ENCODE measurements at places on chromosomes 12 and 14.

GRCh38 chr12:26633591-26634210, 199.3 kb downstream of the ITPR2 start:
- DNase-seq, result no peak

DNA sequence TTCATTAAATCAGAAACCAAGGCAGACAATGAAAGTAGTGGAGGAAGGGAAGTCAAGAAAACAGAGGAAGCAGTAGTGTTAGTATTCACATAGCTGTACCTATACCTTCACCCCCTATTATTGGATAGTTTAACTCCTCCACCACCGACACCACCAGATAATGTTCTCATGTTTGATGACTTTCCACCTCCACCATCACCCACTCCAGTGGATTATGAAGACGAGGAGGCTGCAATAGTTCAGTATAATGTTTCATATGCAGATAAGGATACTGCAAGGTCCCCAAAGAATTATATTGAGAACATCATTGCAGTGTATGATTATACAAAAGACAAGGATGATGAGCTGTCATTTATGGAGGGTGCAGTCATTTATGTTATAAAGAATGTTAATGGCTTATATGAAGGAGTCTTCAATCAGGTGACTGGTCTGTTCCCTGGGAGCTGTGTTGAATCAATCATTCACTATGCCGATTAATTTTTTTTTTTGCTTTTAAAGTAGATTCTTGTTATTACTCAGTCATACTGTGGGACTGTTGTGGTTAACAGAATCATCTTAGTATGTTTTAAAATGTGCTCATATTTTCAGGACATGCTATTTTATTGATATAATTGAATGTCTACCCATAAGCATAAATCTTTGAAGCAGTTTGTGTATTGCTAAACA, 32.2 kb upstream of the KTN1 start:
- DNase-seq, result no peak

DNA sequence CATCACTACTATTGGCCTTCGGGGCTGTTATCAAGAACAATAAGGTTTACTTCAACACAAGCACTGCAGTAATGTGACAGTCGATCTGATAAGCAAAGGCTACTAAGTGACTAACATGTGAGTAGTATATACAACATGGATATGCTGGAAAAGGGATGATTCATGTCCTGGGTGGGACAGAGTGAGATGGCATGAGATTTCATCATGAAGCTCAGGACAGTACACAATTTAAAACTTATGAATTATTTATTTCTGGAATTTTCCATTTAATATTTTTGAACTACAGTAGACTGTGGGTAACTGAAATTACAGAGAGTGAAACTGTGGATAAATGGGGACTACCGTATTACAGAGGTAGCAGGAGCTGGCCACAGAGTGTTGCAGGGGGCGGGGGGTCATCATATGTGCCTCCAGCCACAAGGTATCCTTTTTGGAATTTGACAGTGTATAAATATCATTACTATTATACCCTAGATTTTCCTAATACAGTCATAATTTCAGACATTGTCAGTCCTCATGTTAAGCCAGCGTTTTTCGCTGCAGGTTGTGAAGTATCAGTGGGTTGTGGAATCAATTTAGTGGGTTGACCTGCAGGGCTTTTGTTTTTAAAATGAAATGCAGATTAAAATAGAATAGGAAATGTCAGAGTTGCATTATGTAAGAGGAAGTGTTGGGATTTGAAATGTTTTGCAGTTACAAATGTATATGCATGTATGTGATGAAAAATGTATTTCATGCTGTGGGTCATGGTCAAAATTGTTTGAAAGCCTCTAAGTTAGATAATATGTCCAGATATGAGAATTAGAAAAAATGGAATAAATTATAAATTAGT, 148.0 kb upstream of the NUDT4 start:
- no peak for DNase-seq

GRCh38 chr12:82608706-82609105, 78.0 kb upstream of the TMTC2 start:
- no peak for DNase-seq

GRCh38 chr12:53299101-53299453, 418 bp upstream of the MYG1 start:
- DNase-seq, result peak; percentile 63

- DNase-seq, result no peak
Measured at GRCh38 chr14:81348061-81348460, 52.1 kb downstream of the STON2 start.

GRCh38 chr14:104788873-104789663, 6.5 kb downstream of the AKT1 start:
- DNase-seq, result no peak

All from activated CD4-positive, alpha-beta memory T cell treated with anti-CD3 and anti-CD28 coated beads for 36 hours (primary cell).